NCI-H1048 (cell line): ENCODE measurements at places on chromosomes 7 and 10.

DNA sequence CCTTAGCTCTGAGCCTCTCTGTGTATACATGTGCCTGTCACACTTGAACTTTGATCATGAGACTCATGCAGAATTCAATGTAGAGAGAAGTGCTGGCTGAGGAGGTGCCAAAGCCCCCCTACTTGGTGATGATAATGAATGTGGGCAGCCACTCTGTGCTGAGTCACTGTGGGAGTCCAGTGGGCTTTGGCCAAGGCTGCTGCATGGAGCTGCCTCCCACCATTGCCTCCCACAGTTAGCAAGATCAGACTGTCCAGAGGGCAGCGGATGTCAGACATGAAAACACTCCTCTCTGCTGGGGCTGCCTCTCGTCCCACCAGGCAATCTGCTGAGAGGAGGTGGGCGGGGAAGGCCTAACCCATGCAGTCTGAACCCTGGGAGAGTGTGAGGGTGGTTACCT, 180.3 kb downstream of the SH2D4B start:
- DNase-seq = no peak

- no peak for DNase-seq
These were observed 52.6 kb upstream of the PCBD1 start for GRCh38 chr10:70940834-70941568.

GRCh38 chr7:120617275-120617674, 240.7 kb downstream of the TSPAN12 start:
- DNase-seq = no peak

DNA sequence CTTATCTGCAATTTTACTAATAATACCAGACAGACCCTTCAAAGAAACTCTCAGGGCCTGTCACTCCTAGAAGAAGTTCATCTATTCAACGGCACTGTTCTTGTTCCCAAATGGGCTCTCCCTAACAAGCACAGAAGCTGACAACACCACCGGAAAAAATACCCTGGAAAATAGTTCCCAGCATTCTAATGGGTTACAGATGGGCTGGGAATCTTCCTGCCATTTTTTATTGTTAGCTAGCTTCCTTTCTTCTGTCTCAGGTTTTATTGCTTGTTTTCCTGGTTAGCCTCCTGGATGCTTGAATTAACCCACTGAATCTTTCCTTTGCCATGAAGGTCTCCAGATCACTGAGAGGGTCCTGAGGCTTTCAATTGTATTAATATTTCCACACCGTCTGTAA, 689.8 kb upstream of the NRP1 start:
- no peak for DNase-seq

DNA sequence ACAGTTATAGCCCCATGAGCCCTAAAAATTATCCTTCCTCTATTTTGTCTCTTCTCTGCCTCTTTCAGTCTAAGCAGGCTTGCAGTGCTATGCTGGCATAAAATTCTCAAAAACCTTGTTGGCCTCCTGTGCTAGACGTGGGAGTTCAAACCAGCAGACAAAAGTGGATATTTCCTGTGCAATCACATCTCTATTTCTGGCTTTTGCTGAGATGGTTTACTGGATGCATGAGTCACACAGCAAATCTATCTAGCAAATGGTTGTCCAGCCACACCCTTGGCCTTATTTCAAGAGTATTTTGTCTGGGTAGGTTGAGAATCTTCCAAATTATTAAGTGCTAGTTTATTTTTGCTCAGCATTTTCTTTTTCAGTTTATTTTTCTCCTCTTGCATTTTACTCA, 370.8 kb downstream of the CDC14C start:
- no peak for DNase-seq

GRCh38 chr7:47783456-47784223, 164.6 kb downstream of the PKD1L1 start:
- no peak for DNase-seq

GRCh38 chr7:94620703-94621118, 35.2 kb downstream of the SGCE start:
- DNase-seq = no peak
